Suprapubic skin (tissue), 4 donors: ENCODE measurements at places on chromosomes 11 and 22. TPM values are rescaled to one million over a fixed set of nuclear protein-coding genes. Genes with fewer than 3 reads are reported as not detected.

Gene SLC22A6
- not detected for total RNA-seq

Gene SFI1
- 128 TPM for total RNA-seq

Gene KCTD14
- total RNA-seq = 2.9 TPM

GRCh38 chr11:103055221-103055890, 36.6 kb downstream of the DCUN1D5 start:
- DNase-seq = no peak

DNA sequence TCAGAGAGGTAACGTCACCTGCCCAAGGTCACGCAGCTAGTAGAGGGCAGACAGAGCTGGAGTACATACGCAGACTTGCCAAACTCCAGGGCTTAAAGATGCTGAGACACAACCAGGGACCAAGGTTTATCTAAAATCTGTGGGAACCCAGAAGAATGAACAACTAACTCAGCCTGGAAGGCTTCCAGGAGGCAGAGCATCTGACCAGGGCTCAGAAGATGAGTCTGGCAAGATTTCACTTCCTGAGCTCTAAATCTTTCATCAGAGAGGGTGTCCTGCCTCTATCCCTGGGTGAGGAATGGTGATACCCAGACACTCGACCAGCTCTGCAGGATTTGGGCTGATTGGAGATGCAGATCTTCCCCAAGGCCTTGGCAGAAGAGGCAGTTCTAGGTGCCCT, 9.1 kb downstream of the GAL3ST1 start:
- DNase-seq = no peak
